Fibroblast of lung (primary cell): ENCODE measurements at places on chromosomes 4 and X.

DNA sequence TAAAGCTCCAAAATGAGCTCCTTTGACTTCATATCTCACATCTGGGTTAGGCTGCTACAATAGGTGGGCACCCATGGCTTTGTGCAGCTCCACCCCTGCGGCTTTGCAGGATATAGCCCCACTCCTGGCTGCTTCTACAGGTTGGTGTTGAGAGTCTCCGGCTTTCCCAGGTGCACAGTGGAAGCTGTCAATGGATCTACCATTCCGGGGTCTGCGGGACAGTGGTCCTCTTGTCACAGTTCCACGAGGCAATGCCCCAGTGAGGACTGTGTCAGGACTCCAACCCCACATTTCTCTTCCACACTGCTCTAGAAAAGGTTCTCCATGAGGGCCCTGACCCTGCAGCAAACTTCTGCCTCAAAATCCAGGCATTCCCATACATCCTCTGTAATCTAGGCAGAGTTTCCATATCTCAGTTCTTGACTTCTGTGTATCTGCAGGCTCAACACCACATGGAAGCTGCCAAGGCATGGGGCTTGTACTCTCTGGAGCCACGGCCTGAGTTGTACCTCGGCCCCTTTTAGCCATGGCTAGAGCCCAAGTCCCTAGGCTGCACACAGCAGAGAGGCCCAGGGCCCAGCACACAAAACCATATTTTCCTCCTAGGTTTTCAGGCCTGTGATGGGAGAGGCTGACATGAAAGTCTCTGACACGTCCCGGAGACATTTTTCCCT, 342.8 kb downstream of the FAM47B start:
- DNase-seq = no peak

DNA sequence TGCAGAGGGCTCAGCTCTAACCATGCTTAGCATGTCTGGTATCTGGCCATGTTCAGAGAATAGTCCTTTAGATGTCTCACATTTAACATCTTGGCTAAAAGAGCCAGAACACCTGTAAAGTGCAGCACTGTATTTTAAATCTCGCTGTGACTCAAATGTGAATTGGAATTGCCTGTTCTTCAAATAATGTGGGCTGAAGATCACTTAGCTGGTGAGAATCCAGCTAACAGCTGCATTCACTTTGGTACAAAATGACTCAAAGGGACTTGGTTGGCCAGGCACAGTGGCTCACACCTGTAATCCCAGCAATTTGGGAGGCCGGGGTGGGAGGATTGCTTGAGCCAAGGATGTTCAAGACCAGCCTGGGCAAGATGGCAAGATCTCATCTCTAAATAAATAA, 63.5 kb upstream of the PLAC8 start:
- no peak for DNase-seq

DNA sequence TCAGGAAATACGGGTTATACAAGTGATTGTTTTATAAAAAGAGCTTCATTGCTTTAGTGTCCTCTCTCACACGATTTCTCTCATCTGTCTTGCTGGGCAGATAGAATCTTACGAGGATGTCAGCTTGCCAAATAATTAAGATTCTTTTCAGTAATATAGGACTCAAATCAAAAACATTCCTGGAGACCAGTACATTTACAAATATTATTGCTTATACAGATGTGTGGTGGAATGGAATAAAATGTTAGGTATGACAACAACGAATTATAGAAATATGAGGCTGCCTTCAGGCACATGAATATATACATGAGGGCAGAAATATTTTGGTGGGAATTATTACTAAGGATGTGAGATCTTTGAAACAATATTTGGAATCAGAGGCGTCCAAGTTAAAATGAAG, 88.9 kb downstream of the GC start:
- no peak for DNase-seq

GRCh38 chr4:108172753-108173598, 4.2 kb upstream of the LEF1 start:
- peak; percentile 69 for DNase-seq

DNA sequence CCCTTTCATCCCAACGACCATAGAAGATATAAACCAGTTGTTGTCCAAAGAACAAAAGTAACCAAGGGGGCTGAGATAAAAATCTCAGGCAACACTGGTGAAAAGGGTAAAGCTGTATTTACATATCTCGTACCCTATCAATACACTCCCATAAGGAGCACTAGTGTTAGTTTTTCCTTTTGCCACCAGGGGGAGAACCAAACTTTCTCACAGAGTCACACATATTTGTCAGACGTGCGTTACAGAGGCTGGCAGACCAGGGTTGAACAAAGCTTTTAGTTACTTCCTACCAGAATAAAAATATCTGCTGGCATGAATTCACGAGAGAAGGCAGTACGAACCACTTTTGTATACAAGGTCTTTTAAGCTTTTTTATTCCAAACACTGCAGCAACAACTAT, 88.3 kb downstream of the AMELX start:
- DNase-seq = peak; percentile 75

DNA sequence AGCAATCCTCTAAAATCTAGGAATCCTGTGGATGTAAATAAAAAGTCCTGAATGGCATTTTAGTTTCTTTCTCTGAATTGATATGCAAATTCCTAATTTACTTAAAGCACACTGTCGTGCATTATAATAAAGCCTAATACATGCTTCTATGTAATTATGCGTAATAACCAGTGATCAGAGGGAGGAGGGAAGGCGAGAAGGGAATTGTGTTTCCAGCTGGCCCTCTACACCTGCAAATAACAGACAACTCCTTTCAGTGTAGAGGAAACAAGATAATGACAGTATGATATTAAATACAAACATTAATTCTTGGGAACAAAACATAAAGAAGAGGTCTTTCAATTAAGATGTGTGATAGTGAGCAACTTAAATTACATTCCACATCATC, 419.6 kb upstream of the LCORL start:
- DNase-seq = no peak

GRCh38 chr4:101208171-101208570, 139.2 kb downstream of the PPP3CA start:
- no peak for DNase-seq

DNA sequence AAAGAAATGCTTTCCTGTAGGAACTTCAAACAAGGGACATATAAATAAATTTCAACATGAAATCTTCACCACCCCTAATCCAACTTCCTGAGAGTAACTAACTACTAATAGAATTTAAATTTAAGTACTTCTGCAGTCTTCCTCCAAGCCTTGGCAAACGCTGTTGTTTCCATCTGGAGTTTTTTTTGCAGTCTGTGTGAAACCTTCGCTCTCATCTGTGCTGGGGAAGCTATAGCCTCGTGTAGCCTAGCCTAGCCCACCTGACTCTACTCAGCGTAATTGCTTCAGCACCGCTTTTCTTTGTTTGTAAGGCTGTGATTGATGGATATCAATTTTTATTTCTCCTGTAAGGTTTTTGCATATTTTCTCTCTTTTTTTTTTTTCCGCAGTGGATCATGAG, 30.9 kb downstream of the STOX2 start:
- DNase-seq = no peak

- peak; percentile 21 for DNase-seq
Observed at GRCh38 chrX:140440876-140441275, 64.0 kb downstream of the SOX3 start.

DNA sequence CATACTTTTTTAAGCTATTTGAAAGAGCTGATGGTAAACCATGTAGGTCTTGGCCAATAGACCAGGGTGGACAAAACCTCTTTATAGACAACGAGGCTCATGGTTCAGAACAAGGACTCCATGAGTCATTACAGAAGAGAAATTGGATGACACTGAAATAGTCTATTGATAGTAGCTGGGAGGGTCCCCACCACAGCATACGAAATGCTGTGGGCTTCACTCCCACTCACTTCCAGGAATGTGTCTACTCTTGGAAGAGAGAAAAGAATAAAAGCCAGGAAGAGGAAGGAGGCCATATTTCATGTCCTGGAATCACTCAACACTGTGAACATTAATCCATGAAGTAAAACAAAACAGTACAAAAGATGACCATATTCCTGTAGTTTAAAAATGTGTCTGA, 82.3 kb upstream of the MXRA5 start:
- DNase-seq = peak; percentile 67

- no peak for DNase-seq
Observed at GRCh38 chr4:18611026-18611425, 589.5 kb upstream of the LCORL start.

GRCh38 chr4:26273616-26273980, 47.2 kb upstream of the RBPJ start:
- no peak for DNase-seq

DNA sequence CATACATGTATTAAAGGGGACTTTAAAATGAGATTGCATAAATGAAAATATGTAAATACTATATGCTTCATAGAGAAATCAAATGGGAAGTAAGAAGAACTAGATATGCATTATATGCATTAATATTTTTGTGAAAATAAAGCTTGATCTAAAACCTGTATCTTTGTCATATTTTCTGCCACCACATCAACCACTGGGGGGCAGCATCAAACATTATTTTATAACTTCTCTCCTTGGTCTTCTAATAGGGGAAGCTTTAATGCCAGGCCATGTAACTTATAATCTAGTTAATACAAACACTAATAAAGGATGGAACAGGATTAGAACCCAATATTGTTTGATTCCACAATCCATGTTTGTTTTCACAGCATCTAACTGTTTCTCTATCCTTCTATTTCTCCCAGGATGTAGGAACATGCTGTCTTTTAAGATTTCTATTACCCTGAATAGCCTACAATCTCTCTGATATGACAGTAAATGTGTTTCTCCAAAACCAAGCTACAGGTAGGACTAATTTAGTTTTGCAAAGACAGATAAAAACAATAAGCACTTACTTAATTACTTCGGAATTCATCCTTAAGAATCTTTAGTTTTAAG, 10.0 kb downstream of the QRFPR start:
- peak; percentile 14 for DNase-seq

- DNase-seq = no peak
Observed at GRCh38 chrX:16042980-16043379, 80.4 kb upstream of the GRPR start.

DNA sequence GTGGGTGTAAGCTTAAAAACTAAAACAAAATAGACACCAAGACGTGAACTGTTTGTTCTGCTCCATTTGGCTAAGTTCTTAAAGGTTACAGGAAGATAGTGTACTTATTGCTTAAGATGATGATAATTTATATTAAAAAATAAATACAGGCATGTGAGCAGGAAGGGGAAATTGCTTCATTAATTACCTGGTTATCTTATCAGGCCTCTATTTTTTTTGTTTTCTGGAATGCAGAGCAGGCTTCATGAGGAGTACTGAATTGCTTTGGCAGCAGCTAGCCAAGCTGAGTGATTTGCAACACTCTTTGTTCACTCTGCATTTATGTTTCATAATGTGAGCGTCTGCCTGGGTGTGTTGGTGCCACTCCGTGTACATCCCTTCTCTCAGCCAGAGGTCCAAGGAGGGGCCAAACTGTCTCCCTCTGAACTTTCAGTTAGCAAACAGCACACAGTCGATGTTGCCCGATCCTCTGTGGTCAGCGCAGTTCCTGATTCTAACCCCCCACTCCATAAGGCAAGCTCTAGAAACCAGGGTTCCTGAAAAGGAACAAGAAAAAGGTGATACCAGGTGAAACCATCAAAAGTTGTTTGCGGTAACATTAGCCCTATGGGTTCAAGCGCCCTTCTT, 348.2 kb downstream of the SPRY1 start:
- DNase-seq = peak; percentile 33

GRCh38 chr4:150656891-150657290, 74.9 kb downstream of the MAB21L2 start:
- no peak for DNase-seq

DNA sequence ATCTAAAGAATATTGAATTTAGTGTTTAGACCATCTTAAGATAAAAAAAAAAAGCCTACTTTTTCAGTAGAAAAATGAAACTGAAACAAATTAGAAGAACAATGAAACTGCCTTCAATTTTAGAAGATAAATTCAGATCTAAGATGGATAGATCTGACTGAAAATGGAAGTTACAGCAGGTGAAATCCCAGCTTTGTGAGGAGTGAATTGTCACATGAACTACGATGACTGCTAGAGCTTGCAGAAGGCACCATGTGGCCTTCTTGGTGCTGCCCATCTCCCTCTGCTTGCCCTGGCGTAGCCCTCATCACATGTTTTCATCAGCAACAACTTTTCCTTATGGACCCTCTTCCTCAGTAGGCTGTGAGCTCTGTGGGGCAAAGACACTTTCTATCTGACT, 51.4 kb upstream of the EMCN start:
- DNase-seq = no peak

- no peak for DNase-seq
Observed at GRCh38 chr4:56653461-56654237, 27.4 kb downstream of the HOPX start.

DNA sequence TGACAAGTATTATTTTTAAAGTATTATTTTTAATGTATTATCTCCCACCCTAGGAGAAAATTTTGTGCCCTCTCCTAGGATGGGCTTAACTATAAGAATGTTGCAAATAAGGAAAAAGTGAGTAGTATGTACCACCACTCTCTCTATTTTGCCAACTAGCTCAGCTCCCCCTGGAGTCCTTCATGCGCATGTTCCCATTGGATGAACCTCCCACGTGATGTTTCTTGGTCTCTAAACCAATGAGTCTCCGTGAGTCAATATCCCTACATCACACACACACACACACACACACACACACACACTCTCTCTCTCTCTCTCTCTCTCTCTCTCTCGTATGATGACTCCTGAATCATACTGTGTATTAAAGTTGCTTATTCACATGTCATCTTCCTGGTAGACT, 129.7 kb upstream of the ZFP42 start:
- DNase-seq = no peak

- no peak for DNase-seq
Observed at GRCh38 chr4:85688055-85688740, 213.2 kb downstream of the ARHGAP24 start.

DNA sequence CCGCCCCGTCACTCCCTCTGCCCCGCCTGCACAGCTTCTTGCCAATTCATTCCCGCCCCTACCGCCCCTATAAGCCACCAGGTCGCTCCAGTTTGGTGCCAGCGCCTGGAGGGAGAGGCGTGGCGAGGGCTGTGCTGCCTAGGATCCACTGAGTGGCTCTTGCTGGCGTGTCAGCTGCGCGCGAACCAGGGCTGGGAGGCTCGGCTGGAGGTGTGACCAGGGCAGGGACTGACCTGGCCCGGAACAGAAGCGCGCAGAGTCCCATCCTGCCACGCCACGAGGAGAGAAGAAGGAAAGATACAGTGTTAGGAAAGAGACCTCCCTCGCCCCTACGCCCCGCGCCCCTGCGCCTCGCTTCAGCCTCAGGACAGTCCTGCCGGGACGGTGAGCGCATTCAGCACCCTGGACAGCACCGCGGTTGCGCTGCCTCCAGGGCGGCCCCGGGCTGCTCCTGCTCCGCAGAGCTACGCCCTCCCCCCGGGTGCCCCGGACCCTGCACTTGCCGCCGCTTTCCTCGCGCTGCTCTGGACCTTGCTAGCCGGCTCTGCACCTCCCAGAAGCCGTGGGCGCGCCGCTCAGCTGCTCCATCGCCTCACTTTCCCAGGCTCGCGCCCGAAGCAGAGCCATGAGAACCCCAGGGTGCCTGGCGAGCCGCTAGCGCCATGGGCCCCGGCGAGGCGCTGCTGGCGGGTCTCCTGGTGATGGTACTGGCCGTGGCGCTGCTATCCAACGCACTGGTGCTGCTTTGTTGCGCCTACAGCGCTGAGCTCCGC, at the start of gene GPR78:
Gene GPR78 (plus strand): TSS at position 72 of the 773 bp plus-strand sequence. CDS start 591 bp downstream, at position 663.
- peak; percentile 60 for DNase-seq

- peak; percentile 50 for DNase-seq
Observed at GRCh38 chrX:151870602-151871001, 42.1 kb upstream of the MAGEA4 start.
